Smooth muscle cell of the pulmonary artery (primary cell): ENCODE measurements at places on chromosomes 2 and 18. TPM values are rescaled to one million over a fixed set of nuclear protein-coding genes. Genes with fewer than 3 reads are reported as not detected.

RAB6C gene
- total RNA-seq: not detected in 2 replicates

GPR45 gene
- total RNA-seq: not detected in 2 replicates

CPO gene
- total RNA-seq: not detected in 2 replicates

SF3B6 gene
- total RNA-seq: 81.3 and 105 TPM in 2 replicates

RSAD2 gene
- total RNA-seq: 0.20 and 0.33 TPM in 2 replicates

CD207 gene
- total RNA-seq: not detected in 2 replicates

FAM228A gene
- 0.72 and 3.2 TPM in 2 replicates for total RNA-seq

ACTG2 gene
- total RNA-seq: 32.7 and 43.4 TPM in 2 replicates

RFTN2 gene
- total RNA-seq: 3.5 and 10.0 TPM in 2 replicates
